HFFc6 (cell line): ENCODE measurements at places on chromosomes 4 and X. TPM values are rescaled to one million over a fixed set of nuclear protein-coding genes. Genes with fewer than 3 reads are reported as not detected.

DNA sequence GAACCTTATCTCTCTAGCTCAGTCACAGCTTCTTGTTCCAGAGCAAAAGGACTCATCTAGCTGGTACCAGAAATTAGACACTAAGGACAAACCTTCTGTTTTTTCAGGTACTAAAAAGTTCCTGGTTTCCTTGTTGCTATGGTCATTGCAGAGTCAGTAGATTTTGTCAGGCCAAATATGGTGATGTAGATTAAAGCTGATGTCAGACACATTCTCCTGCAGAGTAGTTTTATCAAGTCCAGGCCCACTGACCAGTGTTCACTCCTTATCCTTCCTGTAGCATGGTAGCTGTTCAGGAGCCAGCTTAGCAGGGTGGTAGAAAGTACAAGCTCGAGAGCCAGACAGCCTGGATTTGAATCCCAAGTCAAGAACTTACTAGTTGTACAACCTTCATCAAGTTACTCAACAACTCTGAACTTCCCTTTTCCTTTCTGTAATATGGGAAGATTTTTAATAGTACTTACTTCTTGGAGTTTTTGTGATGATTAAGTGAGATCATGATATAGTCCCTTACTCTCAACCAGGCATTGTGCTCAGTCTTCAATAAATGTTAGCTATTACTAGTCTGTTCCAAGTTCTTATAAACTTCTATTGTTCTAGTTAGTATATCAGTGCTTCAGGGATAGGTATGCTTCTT, 17.9 kb downstream of the OCRL start:
- H3K27ac ChIP-seq: no peak overlapping the region; the same call in 1 of the 2 replicates
- no peak for DNase-seq
- H3K4me1 ChIP-seq: no peaks in the 10 kb centered on the region

- peaks cover 41% of the 10 kb centered on the region for H3K4me1 ChIP-seq
- peak overlapping the region; percentile 73 for H3K27ac ChIP-seq
- H3K4me3 ChIP-seq: no peak overlapping the region
- H3K27me3 ChIP-seq: peaks cover 3% of the 10 kb centered on the region
These were observed 5.2 kb downstream of the YIPF6 start for GRCh38 chrX:68503836-68504636.

GRCh38 chr4:184950926-184951325, 67.4 kb upstream of the HELT start:
- peaks cover 21% of the 10 kb centered on the region for H3K27me3 ChIP-seq
- DNase-seq: no peak
- no peak overlapping the region for H3K27ac ChIP-seq
- no peak overlapping the region for H3K4me3 ChIP-seq
- no peaks in the 10 kb centered on the region for H3K36me3 ChIP-seq

DNA sequence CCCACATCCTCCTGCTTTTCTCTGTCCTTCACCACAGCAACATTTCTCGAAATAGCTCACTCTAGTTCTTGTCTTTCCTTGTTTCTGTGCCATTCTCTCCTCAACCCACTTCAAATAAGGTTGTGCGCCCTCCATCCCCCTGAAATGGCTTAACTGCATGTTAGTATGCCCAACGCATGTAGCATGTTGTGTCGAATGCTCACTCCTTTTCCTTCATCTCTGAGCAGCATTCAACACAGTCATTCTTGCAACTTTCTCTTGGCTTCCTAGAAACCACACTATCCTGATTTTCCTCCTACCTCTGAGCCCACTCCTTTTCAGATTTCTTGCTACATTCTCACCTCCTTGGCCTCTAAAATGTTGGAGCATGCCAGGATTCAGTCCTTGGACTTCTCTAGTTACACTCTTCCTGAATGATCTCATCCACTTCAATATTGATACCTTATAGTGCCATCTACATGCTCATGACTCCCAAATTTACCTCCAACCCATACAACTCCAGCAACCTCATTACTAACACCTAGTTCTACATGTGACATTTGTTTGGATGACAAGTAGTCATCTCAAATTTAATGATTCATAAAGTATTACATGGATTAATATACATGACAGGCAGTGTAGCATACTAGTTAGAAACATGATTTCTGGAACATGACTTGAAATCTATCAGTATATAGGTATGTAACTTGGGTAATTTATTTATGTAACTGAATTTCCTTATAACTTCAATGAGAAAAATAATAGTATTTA, 22.3 kb downstream of the RBMX start:
- no peak overlapping the region for H3K4me3 ChIP-seq
- DNase-seq: no peak
- peaks cover 1% of the 10 kb centered on the region; the same call in 1 of the 2 replicates for H3K27me3 ChIP-seq
- H3K27ac ChIP-seq: no peak overlapping the region; the same call in 1 of the 2 replicates
- H3K36me3 ChIP-seq: peaks cover 22% of the 10 kb centered on the region
- H3K4me1 ChIP-seq: no peaks in the 10 kb centered on the region

- H3K27me3 ChIP-seq: peaks cover 28% of the 10 kb centered on the region
- no peak overlapping the region for H3K27ac ChIP-seq
- DNase-seq: no peak
These were observed 1.3 kb upstream of the PCDH7 start for GRCh38 chr4:30718641-30719453.

- H3K27ac ChIP-seq: no peak overlapping the region
- no peaks in the 10 kb centered on the region for H3K36me3 ChIP-seq
- no peak for DNase-seq
- H3K4me3 ChIP-seq: no peak overlapping the region
- no peaks in the 10 kb centered on the region for H3K4me1 ChIP-seq
These were observed 150.0 kb downstream of the ANAPC10 start for GRCh38 chr4:144948009-144948408.

The GRPEL1 gene
- 41.8 to 62.1 TPM (median 46.5 TPM) in 3 replicates for total RNA-seq

GRCh38 chrX:1076871-1077651, 135.4 kb downstream of the CRLF2 start:
- no peak for DNase-seq
- no peaks in the 10 kb centered on the region for H3K4me1 ChIP-seq
- H3K27me3 ChIP-seq: peaks cover 13% of the 10 kb centered on the region

- no peaks in the 10 kb centered on the region for H3K27me3 ChIP-seq
- H3K36me3 ChIP-seq: no peaks in the 10 kb centered on the region
- peaks cover 87% of the 10 kb centered on the region for H3K4me1 ChIP-seq
- peak overlapping the region; percentile 72 for H3K27ac ChIP-seq
- DNase-seq: no peak
- peak overlapping the region; percentile 84 for H3K4me3 ChIP-seq
These were observed 169.8 kb downstream of the SCFD2 start for GRCh38 chr4:53195815-53196661.
